ENCODE measurements at places on chromosomes 7 and 10.

- DNase-seq = no peak
These were observed 124.3 kb downstream of the SNX10 start for GRCh38 chr7:26416004-26416403.

- no peak for DNase-seq
These were observed 503 bp downstream of the CROT start for GRCh38 chr7:87345962-87346371.

GRCh38 chr10:45005284-45005683, 4.6 kb downstream of the ZNF22 start:
- no peak for DNase-seq

GRCh38 chr7:141585592-141586510, 34.6 kb downstream of the AGK start:
- DNase-seq = no peak

- no peak for DNase-seq
These were observed 12.3 kb upstream of the SNX10 start for GRCh38 chr7:26279405-26279804.
